ENCODE measurements at places on chromosomes 12 and 14.

DNA sequence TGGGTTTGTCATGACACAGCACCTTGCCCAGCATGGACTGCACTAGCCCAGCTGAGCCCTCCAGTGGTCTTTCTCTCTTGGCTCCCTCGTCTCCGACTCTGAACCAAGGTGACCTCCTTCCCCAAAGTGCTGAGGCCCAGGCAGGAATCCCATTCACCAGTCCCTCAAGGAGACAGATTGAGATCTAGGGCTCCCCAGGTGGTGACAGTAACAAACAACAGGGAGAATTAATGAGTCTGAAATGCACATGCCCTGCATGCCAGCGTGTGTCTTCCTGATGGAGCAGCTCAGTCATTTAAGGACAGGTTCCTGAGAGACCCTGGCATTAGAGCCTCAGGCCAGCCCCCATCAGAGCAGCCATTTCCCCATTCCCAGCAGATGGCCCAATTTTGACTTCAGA is 51.4 kb upstream of the OAS1 start:
- DNase-seq: no peak

DNA sequence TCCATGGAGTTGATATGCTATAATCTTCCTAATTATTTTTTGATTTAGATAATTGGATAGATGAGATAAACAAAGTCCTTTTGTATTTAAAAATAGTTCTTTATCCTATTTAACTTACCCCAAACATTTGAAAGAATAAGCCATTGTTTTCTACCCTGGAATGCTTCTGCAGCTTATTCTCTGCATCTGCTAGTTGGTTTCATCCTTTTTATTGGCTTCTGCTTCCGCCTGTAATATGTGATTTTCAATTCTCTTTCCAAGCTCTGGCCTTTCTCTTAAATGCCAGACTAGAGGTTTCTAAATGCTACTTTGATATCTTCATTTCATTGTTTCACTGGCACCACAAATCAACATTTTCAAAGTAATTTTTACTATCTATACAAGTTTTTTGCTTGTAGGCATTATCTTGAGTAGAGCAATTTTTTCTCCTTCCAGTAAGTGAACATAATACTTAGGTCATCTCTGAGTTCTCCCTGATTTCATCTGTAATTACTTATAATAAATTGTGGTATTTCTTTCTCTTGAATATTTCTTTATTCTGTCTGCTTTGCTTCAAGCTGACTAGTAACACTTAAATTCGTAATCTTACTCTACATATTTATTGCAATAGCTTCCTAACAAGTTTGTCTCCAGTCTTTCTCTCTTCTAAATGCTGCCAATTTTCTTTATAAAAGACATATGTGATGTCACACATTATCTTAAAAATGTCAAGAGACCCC is 958.4 kb downstream of the SLC6A15 start:
- no peak for DNase-seq

GRCh38 chr12:2732290-2732689 is 62.5 kb upstream of the FKBP4 start:
- no peak for DNase-seq

GRCh38 chr12:106976668-106977067 is 10.3 kb downstream of the MTERF2 start:
- DNase-seq: no peak

GRCh38 chr12:52202361-52203078 is 10.7 kb upstream of the KRT80 start:
- no peak for DNase-seq

- DNase-seq: peak; percentile 75
Measured at GRCh38 chr12:49644620-49644994, 21.2 kb downstream of the PRPF40B start.

DNA sequence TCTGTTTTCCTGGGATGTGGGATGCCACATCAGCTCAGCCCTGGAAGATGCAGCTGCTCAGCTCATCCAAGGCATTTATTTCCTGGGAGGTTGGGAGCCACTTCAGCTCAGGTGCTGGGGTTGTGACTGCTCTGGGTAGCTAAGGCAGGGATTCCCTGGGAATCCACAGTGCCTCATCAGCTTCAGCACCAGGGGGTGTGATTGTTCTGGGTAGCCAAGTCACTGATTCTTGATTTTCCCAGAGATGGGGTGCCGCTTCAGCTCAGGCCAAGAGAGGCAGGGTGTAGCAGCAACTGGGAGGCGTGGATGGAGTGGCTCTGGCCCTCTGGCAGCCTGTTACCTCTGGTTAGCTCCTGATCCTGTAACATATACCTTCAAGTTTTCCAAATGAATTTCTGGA is 81.3 kb upstream of the PRMT8 start:
- DNase-seq: no peak

DNA sequence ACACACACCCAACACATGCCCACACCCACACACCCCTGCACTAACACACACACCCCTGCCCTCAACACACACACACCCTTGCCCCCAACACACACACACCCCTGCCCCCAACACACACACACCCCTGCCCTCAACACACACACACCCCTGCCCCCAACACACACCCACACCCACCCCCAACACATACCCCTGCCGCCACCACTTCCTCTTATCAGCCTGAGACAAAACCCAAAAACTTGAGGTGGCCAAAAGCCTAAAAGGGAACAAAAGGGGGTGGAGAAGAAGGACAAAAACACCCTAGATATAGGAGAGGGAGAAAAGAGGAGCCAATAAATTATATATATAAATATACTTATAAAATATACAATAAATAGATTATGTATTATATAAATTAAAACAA is 9.1 kb upstream of the DEGS2 start:
- no peak for DNase-seq

- no peak for DNase-seq
Measured at GRCh38 chr14:93744176-93744575, 44.1 kb downstream of the PRIMA1 start.

DNA sequence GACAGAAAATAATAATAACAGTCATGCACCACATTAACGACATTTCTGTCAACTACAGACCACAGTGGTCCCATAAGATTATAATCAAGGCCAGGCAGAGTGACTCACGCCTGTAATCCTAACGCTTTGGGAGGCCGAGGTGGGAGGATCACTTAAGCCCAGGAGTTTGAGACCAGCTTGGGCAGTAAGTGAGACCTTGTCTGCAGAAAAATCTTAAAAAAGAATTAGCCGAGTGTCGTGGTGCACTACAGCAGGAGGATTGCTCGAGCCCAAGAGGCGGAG is 8.6 kb downstream of the NAB2 start:
- no peak for DNase-seq

GRCh38 chr14:23103581-23103980 is 1.2 kb downstream of the CIROP start:
- no peak for DNase-seq

DNA sequence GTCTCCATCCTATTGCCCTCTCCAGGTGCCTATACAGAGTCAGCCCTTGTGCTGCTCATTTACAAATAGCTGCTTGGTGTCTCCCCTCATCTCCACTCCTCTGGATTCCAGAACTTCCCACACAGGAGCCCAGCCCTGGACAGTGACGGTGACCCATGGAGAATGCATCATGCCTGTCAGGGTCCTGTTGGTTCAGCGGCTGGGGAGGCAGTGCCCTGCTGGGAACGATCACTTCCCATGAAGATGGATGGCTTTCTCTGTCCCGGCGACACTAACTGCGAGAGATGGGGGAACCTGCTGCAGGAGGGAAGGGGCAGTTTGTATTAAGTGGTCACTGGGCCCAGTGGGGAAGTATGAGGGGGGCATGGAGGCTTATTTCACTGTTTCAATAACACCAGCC is 395.0 kb upstream of the TBX3 start:
- DNase-seq: no peak

GRCh38 chr14:52258783-52259182 is 8.7 kb upstream of the PTGDR start:
- DNase-seq: no peak

- DNase-seq: no peak
Measured at GRCh38 chr12:107091989-107092641, 1.2 kb downstream of the CRY1 start.

- DNase-seq: peak; percentile 48
Measured at GRCh38 chr12:107092669-107093416, 506 bp downstream of the CRY1 start.

DNA sequence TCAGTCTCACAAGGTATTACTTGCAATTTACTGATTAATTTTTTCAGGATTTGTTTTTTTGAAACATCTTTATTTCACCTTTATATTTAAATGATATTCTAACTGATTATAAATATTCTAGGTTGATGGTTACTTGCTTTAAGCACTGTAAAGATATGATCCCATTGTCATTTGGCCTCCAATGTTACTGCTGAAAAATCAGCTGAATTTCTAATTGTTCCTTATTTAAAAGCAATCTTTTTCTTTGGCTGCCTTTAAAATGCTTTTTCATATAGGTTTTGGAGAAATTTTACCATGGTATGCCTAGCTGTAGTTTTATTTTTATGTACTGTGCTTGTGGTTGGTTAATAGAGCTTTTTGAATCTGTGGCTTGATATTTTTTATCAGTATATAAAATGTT is 275.6 kb upstream of the PPFIA2 start:
- no peak for DNase-seq

- no peak for DNase-seq
Measured at GRCh38 chr12:23757541-23757962, 191.9 kb downstream of the SOX5 start.

DNA sequence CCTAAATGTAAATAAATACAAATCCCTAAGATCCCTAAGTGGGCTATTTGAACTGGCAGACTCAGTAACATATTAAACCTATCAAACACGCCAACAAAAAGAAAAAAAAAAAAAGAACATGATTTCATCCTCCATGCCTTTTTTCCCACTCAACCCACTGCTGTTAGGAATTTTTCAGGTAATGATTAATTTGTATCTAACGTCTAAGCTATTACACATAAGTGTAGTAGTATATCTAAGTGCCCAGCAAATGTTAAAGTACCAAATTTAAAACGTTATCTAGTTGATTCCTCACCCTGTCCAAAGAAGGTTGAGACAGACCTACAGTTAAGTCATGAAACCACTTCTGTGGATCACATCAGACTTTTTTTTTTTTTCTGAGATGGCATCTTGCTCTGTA is 16.4 kb upstream of the ARID4A start:
- no peak for DNase-seq

DNA sequence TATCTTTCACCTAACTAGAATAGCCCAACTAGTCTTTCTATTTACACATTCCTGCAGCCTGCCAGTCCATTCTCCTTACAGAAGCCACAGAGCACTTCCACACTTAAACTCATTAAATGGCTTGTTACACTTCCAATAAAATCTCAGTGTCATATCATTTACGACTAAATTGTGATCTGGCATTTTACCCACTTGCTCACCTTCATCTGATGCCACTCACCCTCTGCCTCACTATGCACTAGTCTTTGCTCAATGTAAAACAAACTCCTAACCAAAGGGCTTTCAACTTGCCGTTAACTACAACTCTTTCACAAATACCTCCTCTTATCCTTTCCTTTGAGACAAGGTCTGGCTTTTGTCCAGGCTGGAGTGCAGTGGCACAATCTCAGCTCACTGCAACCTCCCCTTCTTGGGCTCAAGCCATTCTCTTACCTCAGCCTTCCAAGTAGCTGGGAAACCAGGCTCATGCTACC is 24.1 kb downstream of the YAF2 start:
- no peak for DNase-seq

DNA sequence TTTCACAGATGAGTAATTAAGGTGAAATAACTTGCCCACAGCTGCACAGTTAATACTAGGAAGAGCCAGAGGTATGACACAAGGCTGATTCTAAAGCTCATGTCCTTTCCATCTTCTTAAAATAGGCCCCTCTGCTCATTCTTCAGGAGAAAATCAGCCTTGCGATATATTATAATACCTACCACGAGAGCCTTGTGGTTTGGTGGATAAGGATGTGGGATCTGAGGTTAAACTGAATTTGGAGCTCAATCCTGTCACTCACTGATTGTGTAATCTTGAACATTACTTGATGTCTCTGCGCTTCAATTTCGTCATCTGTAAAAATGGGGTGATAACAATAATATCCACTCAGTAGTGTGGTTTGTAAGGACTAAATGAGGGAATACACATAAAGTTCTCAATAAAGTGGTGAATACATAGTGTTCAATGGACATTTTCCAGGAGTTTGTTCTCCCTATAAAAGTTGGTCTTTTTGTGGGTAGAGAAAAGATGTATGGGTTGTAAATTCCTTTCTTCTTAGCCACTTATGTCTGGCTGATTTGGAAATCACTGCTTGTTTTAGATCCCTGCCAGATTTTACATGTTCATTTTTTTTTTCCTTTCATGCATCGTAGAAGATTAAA is 25.1 kb upstream of the ATP2B1 start:
- DNase-seq: no peak

GRCh38 chr12:68853396-68854077 is 45.6 kb downstream of the MDM2 start:
- no peak for DNase-seq

- DNase-seq: no peak
Measured at GRCh38 chr14:52325126-52325525, 11.0 kb downstream of the PTGER2 start.

- no peak for DNase-seq
Measured at GRCh38 chr12:108371801-108372344, 32.8 kb upstream of the CMKLR1 start.

DNA sequence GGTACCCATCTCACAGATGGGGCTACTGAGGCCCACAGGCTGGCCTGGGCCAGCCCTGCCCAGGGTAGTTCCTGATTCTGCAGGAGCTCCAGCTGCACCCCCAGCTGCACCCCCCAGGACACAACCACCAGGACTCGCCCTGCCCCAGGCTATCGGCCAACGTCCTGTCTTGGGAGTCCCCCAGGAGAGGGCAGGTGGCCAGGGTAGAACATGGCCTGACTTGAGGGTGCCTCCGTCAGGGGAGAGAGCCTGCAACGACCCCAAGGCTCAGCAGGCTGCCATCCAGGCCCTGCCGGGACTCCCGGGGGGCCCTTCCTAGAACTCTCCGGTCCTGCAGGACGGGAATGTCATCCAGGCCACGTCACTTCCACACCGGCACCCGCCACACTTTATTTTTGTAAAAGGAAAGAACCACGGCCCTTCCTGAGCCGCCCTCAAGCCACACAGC is 15.8 kb downstream of the JAG2 start:
- no peak for DNase-seq

GRCh38 chr12:107405436-107405835 is 280.2 kb upstream of the PWP1 start:
- no peak for DNase-seq

DNA sequence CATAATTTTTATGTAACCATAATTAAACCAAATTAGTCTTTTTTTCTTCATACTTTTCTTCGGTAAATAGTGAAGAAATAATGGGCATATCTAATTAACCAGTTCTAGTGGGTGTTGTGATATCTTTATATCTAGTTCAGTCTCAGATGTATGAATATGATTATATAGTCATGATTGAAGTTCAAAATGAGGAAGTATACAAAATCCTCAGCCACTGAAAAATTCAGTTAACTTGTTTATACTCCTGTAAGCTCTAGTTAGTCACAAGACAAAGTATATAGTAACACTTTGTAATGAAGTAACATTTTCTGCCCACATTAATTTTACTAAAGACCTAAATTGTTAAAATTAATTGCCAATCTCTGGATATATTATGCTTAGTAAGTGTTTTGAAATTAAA is 46.5 kb downstream of the CAND1 start:
- no peak for DNase-seq

GRCh38 chr12:28253161-28253641 is 62.9 kb downstream of the CCDC91 start:
- DNase-seq: peak; percentile 27

GRCh38 chr12:98085046-98085755 is 430.2 kb upstream of the TMPO start:
- no peak for DNase-seq

Measured in stimulated activated CD4-positive, alpha-beta T cell treated with anti-CD3 and anti-CD28 coated beads, Interleukin-12 subunit alpha, Interleukin-12 subunit beta, amount 100 ng/mL, for 24 hours (primary cell).